DMS 273 treated with DMSO at 0.1 percent for 48 hours (cell line): ENCODE measurements at places on chromosomes 11 and 22.

GRCh38 chr11:66287211-66287888 is 1.6 kb downstream of the YIF1A start:
- no peak for DNase-seq

DNA sequence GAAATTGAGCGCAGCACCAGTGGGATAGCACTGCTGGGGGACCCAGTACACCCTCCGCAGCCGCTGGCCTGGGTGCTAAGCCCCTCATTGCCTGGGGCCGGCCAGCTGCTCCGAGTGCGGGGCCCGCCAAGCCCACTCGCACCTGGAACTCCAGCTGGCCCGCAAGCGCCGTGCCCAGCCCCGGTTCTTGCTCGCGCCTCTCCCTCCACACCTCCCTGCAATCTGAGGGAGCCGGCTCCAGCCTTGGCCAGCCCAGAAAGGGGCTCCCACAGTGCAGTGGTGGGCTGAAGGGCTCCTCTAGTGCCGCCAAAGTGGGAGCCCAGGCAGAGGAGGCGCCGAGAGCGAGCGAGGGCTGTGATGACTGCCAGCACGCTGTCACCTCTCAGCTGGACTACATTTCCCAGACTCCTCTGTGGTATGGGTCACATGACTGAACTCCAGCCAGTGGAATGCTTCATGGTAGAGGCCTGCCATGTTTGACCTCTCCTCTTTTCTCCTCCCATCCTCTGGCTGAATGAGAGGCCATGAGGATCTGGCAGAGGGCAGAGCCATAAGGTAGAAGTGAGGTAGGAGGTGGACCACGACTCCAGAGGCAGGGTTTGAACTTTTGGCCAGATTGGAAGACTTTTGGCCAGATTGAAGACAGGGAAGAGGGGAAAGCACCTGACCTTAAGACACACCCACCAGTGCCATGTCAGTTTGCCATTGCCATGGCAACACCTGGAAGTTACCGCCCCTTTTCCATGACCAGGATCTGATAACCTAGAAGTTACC is 6.2 kb downstream of the MRGPRD start:
- DNase-seq: no peak

- no peak for DNase-seq
Observed at GRCh38 chr11:117849781-117850414, 25.4 kb upstream of the FXYD2 start.

DNA sequence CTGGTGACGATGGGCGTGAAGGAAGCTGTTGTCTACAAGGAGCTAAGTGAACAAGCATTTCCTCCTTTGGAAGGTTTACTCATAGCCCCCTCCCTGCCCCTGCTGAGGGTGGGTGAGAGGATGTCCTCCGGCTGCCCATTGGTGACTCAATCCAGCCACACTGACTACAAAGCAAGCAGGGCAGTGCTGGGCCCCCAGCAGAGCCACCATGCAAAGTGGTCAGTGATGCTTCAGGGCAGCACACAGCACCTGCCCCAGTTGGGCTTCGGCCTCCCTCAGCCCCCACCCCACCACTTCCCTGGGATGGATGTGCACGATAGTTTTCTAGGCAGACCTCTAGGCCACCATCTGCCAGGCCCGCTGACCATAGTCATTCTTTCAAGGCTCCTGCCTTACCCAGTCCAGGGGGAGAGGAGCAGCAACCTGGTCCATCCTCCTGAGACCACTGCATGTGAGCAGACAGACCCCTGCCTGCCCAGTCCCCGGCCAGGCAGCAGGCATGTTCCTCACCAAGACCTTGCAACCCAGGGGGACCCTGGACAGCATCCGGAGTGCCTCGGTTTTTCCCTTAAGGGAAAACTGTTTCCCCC is 125.1 kb downstream of the BCR start:
- DNase-seq: no peak

- DNase-seq: no peak
Observed at GRCh38 chr11:119993722-119994121, 144.2 kb downstream of the TRIM29 start.

DNA sequence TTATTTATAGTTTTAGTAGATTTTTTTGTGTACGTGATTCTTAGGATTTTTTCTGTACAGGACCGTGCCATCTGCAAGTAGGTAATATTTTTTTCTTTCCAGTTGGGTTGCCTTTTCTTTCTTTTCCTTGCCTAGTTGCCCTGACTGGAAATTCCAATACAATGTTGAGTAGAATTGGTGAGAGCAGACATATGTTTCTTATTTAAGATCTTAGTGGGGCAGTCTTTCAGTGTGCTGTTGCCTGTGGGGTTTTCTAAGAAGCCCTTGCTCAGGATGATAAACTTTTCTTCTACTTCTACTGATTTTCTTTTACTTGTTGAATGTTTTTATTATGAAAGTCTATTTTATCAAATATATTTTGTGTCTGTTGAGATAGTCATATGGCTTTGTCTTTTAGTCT is 33.0 kb downstream of the ATXN10 start:
- no peak for DNase-seq

DNA sequence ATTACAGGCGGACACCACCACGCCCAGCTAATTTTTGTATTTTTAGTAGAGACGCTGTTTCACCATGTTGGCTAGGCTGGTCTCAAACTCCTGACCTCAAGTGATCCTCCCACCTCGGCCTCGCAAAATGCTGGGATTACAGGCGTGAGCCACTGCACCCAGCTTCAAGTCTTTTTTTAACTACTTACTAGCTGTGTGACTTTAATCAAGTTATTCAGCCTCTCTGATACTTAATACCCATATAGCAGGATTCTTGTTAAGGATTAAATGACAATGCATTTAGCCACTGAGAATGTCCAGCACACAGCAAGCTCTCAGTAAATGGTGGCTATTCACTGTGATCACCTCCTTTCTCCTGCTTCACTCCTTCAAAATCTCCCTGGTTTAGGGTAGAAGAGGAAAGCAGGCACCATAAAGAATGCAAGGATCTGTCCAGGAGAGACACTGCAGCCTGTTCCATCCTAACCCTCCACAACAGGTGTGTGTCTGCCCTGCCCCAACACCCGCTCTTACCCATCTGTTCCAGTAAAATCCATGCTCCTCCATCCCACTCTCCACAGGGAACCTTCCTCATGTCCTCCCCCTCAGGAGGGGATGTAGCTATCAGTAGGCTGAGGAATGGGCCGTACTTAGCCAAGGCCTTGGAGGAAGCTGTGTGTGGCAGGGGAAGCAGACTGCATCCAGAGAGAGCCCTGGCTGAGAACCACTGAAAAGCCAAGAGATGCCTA is 69.3 kb downstream of the MICAL3 start:
- no peak for DNase-seq

DNA sequence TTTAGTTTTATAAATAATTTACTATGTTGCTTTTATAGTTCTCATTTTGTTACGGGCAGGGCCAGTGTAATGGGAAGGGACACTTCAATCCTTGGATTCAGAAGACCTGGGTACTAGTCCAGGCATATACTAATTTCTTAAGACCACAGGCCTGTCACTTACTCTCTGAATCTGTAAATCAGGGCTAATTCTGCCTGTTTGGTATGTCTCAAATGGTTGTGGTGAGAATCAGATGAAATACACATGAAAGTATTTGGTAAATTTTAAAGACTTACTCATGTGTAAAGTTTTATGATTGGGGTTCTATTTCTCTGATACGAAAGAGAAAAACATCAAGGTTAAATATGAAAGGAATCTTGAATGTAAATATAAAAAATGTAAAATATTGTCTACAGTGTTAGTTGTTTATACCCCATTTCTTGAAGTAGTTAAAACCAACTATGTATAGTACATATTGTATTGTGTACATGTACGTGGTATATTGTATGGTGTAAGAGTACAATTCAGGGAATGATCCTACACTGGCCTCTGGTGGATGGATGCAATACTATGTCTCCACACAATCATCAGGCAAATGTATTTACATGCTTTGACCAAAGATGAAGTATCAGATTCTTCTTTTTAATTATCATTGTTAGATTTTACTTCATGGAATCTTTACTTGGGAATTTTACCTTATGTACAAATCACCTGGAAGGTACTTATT is 24.5 kb upstream of the RAG2 start:
- no peak for DNase-seq

GRCh38 chr22:16932577-16932976 is 75.4 kb downstream of the GAB4 start:
- no peak for DNase-seq

DNA sequence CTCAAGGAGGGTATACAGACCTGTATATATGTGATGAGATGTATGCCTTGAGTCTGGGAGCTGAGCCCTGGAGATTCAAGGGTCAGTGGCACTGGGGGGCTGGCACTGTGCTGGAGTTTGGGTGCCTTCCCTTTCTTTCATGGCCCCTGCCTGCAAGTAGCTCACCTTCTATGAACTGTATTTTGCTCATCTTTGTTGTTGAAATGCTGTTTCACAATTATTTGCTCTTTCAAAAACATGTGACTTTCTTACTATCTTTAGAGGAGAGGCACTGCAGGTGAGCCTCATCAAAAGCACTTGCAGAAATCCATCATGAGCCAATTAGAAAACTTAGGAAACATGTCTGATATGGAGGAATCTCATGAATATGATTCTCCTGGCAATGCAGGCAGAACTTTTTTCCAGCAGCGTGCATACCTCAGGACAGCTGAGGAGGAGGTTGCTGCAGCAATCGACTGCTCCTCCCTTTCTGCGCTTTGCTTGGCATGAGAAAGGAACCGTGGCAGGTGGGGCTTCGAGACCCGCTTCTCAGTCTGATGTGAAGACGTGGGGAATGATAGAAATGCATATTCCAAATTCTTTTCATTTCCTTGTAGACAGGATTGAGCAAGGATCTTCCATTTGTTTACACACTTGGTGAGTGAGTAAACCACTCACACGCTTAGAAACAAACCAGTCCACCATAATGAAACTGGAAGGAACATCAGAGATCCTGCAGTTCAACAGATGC is 178.4 kb upstream of the E2F8 start:
- no peak for DNase-seq

DNA sequence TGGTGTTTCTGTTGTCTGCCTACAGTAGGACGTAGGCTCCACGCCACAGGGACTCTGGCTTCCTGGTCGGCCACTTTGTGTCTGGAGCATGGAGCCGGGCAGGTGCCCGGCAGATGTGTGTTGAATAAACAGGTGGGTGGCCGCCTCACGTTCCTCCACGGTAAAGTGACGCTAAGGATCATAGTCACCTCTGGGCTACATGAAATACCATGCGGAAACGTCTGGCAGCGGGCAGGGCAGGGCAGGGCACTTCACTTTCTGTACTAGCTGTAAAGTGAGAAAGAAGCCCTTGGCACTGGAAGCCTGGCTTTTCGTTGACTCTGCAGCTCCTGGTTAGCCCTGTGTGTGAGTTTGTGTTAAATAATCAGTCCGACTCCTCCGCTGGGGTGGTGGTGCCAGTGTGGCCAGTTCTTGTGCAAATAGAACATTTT is 52.4 kb downstream of the MCM5 start:
- DNase-seq: no peak

GRCh38 chr11:69277074-69277809 is 16.7 kb upstream of the MYEOV start:
- no peak for DNase-seq

- DNase-seq: no peak
Observed at GRCh38 chr11:87030458-87031054, 7.2 kb upstream of the TMEM135 start.

GRCh38 chr11:77087723-77088225 is 14.9 kb upstream of the OMP start:
- no peak for DNase-seq

DNA sequence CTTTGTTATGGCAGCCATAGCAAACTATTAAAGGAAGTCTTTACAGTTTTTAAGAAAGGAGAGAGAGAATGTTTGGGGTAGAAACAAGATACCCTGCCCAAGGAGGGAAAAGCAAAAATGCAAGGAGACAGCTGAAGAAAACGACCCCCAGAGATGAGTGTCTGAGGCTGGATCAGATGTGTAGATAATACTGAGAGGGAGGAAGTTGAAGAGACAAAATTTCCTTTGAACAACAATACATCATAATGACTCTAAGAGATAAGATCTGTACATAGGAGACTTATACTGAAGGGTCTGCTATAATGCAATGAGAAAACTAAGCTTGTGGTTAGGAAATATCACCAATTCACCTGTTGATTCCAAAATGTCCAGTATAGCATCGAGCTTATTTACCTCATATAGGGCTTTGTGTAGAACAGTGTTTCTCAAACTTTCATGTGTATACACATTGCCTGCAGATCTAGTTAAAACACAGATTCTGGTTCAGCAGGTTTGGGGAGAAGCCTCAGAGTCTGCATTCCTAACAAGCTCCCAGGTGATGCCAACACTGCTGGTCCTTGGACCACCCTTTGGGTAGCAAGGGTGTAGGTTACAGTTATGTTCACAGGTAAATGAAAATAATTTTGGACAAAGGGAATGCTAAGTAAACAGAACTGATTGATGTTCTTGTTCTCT is 5.8 kb upstream of the CEP295 start:
- DNase-seq: no peak

GRCh38 chr22:44357296-44357965 is 44.7 kb upstream of the SHISAL1 start:
- no peak for DNase-seq

DNA sequence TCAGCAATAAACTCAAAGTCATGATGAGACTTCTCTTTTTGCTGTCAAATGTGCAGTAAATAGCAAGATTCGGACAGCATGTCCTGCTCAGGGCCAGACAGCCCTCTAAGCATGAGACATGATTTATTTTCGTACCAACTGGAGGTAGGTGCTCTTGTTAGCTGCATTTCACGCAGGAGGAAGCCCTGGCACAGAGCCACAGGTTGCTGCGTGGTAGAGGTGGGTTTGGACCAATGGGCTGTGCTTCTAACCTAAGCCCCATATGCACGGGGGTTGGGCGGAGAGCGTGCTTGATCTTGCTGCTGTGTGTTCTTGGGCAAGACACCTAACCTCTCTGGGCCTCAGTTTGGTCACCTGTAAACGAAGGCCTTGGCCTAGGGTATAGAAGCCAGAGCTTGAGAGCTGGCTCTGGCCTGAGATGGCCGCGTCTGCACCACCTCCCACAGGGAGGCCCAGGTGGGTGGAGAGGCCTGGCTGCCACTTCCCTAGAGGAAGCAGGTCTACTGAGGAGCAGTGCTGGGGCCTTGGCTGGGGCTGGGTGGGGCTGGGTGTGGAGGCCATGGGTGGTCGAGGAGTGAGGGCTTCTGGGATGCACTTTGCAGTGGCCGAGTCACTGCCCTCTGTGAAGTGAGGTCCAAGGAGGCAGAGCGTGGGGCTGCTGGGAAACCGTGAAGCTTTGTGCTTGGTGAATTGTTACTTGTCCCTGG is 38.5 kb upstream of the GRAMD4 start:
- DNase-seq: no peak
